RKO (cell line): ENCODE measurements at places on chromosomes 3 and 15.

- no peak for DNase-seq
These were observed 283.9 kb downstream of the UBE2E2 start for GRCh38 chr3:23487015-23487414.

- DNase-seq, result no peak
These were observed 269.7 kb upstream of the THRB start for GRCh38 chr3:24764236-24764915.

DNA sequence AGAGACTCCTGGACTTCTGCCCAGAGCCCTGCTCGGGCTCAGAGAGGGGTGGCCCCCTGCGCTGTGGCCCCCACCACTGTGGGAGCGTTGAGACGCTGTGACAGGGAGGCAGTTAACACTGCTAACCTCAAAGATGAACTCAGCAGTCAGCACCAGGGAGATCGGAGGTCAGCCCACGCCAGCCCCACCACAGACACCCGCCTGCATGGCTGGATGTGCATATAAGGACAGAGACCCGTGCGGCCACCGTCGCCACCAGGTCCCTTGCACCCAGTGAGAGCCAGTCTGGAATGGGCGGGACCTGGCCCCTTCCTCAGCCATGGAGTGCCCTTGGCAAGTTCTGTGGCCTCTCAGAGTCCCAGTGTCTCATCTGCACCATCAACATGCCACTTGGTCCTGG lies 48.5 kb upstream of the FURIN start:
- DNase-seq, result no peak

- DNase-seq, result no peak
These were observed 180.5 kb downstream of the TCF12 start for GRCh38 chr15:57098896-57099295.

- DNase-seq, result no peak
These were observed 13.7 kb downstream of the CLPX start for GRCh38 chr15:65171428-65171827.

- peak; percentile 12 for DNase-seq
These were observed 29.0 kb downstream of the CCDC33 start for GRCh38 chr15:74265046-74265639.
